ENCODE measurements at places on chromosomes 5 and 9. TPM values are rescaled to one million over a fixed set of nuclear protein-coding genes. Genes with fewer than 3 reads are reported as not detected.

- DNase-seq, result no peak
- H3K27ac ChIP-seq, result no peak overlapping the region
- no peaks in the 10 kb centered on the region for H3K27me3 ChIP-seq
- H3K4me3 ChIP-seq, result no peak overlapping the region
- no peaks in the 10 kb centered on the region for H3K4me1 ChIP-seq
Measured at GRCh38 chr5:120895660-120896059, 431.6 kb downstream of the PRR16 start.

GRCh38 chr9:95268681-95269080 lies 48.8 kb downstream of the FANCC start:
- no peaks in the 10 kb centered on the region for H3K27me3 ChIP-seq
- DNase-seq, result no peak
- H3K4me1 ChIP-seq, result peaks cover 42% of the 10 kb centered on the region
- no peaks in the 10 kb centered on the region for H3K36me3 ChIP-seq

- H3K36me3 ChIP-seq, result no peaks in the 10 kb centered on the region
- no peak for DNase-seq
- H3K27ac ChIP-seq, result no peak overlapping the region
- no peaks in the 10 kb centered on the region for H3K4me1 ChIP-seq
- H3K27me3 ChIP-seq, result peaks cover 2% of the 10 kb centered on the region
Measured at GRCh38 chr9:99677281-99677680, 144.4 kb upstream of the NR4A3 start.

DNA sequence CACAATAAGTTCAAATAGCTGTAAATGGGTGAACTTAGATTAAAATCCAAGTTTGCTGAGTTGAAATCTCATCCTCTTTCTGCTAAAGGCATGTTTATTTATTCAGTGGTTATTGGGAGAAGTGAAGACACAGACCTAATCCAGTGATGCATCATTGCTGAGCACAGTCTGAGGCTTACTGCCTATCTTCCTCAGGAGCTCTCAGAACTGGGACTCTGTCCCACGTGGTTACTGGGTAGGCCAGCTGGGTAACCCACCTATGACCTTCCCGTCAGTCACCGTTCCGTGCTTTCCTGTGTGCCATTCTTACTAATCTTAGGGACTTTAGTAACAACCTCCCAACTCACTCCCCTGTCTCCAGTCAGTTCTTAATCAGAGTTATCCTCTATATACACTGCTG lies 226.8 kb upstream of the ATP10B start:
- H3K4me3 ChIP-seq, result no peak overlapping the region
- no peaks in the 10 kb centered on the region for H3K27me3 ChIP-seq
- DNase-seq, result no peak
- no peaks in the 10 kb centered on the region for H3K36me3 ChIP-seq

The OR1J2 gene
- total RNA-seq, result not detected

DNA sequence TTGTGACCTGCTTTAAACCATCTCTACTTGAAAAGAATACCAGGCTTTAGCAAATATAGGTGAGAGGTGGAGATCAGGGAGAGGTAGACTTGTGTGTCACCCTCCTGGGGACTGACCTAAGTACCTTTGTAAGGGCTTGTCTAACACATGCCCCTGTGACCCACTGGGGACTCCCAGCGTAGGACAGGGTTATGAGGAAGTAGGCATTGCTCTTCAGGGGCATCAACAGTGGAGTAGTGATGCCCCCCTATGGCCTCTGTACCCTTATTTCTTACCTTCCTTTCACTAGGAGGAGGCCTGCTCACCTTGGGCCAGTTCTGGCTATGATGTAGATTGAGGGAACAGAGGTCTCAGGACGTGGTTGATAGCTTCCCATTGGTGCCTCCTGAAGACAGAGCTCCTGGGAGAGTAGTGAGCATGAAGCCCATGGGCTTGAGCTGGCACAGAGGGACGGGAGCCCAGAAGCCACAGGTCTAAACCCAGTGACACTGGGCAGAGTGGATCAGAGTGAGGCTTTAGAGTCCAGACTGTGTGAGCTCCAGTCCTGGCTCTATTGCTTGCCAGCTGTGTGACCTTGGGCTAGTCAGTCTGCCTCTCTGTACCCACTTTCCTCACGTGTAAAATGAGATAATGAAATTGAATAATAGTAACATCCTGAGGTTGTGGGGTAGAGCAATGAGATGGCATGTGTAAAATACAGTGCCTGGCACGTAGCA lies 191.7 kb downstream of the AOPEP start:
- H3K4me3 ChIP-seq, result no peak overlapping the region
- H3K27me3 ChIP-seq, result peaks cover 2% of the 10 kb centered on the region
- DNase-seq, result no peak
- H3K36me3 ChIP-seq, result no peaks in the 10 kb centered on the region
- no peaks in the 10 kb centered on the region for H3K4me1 ChIP-seq

- DNase-seq, result no peak
- H3K27ac ChIP-seq, result no peak overlapping the region
- peaks cover 41% of the 10 kb centered on the region for H3K27me3 ChIP-seq
- H3K36me3 ChIP-seq, result no peaks in the 10 kb centered on the region
Measured at GRCh38 chr5:148659641-148660345, 5.5 kb upstream of the HTR4 start.

DNA sequence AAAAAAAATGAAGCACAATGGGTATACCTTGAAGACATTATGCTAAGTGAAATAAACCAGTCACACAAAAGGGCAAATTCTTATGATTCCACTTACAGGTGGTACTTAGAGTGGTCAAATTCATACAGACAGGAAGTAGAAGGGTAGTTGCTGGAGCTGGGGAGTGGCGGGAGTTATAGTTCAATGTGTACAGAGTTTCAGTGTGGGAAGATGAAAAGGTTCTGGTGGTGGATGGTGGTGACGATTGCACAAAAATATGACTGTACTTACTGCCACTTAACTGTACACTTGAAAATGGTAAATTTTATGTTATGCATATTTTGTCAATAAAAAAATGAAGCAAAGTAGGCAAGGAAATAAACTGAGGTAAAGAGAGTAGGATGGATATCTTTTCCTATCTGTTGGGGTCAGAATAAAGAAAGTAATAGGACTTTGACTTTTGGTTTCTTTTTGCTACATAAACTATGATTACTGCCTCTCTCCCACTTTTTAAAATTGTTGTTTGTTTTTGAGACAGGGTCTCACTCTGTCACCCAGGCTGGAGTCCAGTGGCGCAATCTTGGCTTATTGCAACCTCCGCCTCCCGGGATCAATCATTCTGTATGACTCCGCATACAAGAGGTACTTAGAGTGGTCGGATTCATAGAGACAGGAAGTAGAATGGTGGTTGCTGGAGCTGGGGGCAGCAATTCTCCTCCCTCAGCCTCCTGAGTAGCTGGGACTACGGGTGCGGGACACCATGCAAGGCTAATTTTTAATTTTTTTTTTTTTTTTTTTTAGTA lies 4.0 kb upstream of the PSAT1 start:
- DNase-seq, result no peak
- H3K36me3 ChIP-seq, result peaks cover 4% of the 10 kb centered on the region

The TAF11L3 gene
- not detected for total RNA-seq

GRCh38 chr5:5854087-5854486 lies 431.6 kb downstream of the ICE1 start:
- no peaks in the 10 kb centered on the region for H3K27me3 ChIP-seq
- no peak overlapping the region for H3K4me3 ChIP-seq
- no peaks in the 10 kb centered on the region for H3K4me1 ChIP-seq
- H3K27ac ChIP-seq, result no peak overlapping the region
- no peaks in the 10 kb centered on the region for H3K36me3 ChIP-seq
- no peak for DNase-seq

GRCh38 chr5:153546566-153546965 lies 56.1 kb downstream of the GRIA1 start:
- H3K27me3 ChIP-seq, result no peaks in the 10 kb centered on the region
- no peak overlapping the region for H3K27ac ChIP-seq

GRCh38 chr9:77440057-77440456 lies 208.1 kb downstream of the GNA14 start:
- DNase-seq, result no peak
- H3K27me3 ChIP-seq, result peaks cover 4% of the 10 kb centered on the region
- H3K27ac ChIP-seq, result no peak overlapping the region
- H3K4me3 ChIP-seq, result no peak overlapping the region
- no peaks in the 10 kb centered on the region for H3K36me3 ChIP-seq
- H3K4me1 ChIP-seq, result no peaks in the 10 kb centered on the region

DNA sequence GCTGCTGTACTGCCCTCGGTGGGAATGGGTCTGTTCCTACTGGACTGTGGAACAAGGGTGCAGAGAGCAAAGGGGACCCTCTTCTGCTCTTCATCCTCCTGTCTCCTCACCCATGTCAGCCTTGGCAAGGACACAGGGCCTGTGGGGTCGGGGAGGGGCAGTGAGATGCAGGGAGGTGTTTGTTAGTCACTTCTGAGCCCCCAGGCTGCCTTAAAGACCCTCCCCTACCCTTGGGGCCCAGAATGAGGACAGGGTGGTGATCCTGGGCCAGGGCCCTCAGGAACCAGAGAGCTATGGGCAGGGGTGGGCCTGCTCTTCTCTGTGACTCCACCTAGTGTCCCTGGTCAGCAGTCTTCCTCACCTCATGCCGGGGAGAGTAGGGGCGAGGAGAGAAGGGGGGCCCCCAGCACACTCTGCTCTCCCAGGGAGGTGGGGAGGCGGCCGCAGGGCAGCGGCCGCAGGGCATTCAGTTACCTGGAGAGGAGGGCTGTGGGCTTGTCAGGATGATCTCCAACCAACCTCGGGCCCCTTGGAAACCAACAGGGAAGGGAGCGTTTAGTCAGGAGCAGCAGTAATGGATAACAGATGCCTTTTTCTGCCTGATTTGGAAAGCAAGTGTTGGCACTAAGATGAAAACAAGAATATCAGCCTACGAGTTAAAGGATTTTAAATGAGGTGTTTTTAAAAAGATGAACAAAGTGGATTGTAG lies 62.0 kb upstream of the GARNL3 start:
- no peak overlapping the region for H3K27ac ChIP-seq
- H3K27me3 ChIP-seq, result peaks cover 7% of the 10 kb centered on the region
- H3K4me3 ChIP-seq, result no peak overlapping the region
- peaks cover 5% of the 10 kb centered on the region for H3K4me1 ChIP-seq

DNA sequence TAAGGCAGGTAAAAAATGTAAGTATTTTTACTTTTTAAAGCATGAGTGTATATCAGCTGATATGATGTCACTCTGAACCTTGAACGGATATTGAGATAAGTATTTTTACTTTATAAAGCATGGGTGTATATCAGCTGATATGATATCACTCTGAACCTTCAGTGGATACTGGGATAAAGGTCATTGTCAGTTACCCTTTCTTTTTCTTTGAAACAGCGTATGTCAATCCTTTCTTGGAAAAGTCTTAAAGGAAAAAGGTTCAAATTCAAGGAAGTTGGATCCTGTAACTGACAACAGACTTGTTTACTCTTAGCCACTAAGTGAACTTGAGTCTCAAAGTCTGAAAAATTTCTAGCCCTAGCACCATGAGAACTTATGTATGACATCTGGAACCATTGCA lies 61.7 kb upstream of the IFNK start:
- DNase-seq, result no peak
- no peak overlapping the region for H3K4me3 ChIP-seq
- no peaks in the 10 kb centered on the region for H3K36me3 ChIP-seq
- no peaks in the 10 kb centered on the region for H3K4me1 ChIP-seq
- no peaks in the 10 kb centered on the region for H3K27me3 ChIP-seq

All from activated T-helper 2 cell treated with anti-CD3 and anti-CD28 coated beads, Interferon-gamma antibody, Interleukin-2, Interleukin-4, amounts not matched to agents 10 μg/mL and 5 μg/mL and 100 μg/mL, durations not matched to agents 14 hours and 24 hours and 36 hours (primary cell).